IPS-NIHi11 (cell line): ENCODE measurements at places on chromosomes 16 and 17.

DNA sequence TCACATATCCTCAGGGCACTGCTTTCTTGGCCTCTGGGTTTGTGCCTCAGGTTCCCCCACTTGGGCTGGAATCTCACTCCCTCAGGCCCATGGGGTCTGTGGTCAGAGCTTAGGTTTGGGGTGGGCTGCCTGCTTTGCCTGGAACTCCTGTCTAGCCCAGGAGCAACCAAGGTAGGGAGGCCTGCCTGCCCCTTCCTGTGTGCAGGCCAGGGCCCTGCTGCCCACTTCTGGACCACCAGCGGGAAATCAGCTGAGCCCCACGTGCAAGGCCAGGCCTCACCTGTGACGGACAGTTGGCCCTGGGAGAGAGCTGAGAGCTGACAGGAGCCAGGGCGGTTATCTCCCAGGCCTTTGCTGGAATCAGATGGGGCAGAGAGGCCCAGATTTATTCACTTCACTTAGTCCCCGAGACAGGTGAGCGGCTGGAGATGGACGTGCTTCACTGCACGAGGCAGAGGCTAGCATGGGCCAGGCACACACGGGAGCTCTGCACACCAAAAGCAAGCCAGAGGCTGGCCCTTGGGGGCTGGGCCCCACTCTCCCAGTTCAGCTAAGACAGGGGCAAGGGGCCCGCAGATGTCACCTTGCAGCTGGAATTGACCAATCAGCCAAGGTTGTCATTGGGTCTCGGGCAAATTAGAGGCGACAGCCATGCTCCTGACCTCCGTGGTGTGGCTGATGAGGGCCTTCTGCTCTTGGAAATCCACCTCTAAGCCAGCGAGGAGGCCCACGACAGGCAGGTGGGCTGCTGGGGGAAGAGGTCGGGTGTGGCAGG, 49.9 kb upstream of the DOC2B start:
- DNase-seq, result no peak

- DNase-seq, result no peak
Observed at GRCh38 chr16:78057803-78058564, 35.6 kb downstream of the CLEC3A start.

GRCh38 chr17:13194887-13195286, 177.1 kb upstream of the ELAC2 start:
- DNase-seq, result no peak

- DNase-seq, result no peak
Observed at GRCh38 chr17:70976447-70976846, 807.1 kb downstream of the KCNJ2 start.
